Right kidney (tissue), 9 donors: ENCODE measurements at places on chromosomes 16 and 17.

DNA sequence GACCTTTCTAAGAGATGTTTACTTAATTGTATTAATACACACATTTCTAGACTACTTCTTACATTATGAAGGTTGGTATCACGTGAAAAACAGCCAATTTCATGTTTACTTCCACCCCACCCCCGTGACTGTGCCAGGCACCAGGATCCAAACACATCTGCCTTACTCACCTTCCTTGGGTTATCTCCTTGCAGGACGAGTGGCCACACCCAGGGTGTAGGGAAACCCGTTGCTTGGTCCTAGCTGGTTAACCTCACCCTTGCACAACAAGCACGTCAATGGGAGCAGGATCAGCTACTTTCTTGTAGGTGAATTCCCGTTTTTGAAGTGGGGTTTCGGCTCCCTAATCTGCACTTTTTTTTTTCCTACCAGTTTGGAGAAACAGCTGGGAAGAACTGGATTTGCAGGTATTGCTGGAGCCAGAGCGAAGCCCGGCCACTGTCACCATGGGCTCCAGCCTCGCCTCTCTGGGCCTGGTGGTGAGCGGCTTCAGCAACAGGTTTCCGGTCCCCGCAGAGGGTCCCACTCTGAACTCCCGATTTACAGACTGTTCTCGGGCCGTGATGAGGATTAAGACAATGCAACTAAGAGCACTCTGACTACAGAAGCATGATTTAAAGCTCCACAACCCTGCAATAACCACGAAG is 2.1 kb upstream of the UBB start:
- DNase-seq, result no peak

GRCh38 chr16:73735018-73735417 is 561.6 kb upstream of the PSMD7 start:
- DNase-seq, result no peak

DNA sequence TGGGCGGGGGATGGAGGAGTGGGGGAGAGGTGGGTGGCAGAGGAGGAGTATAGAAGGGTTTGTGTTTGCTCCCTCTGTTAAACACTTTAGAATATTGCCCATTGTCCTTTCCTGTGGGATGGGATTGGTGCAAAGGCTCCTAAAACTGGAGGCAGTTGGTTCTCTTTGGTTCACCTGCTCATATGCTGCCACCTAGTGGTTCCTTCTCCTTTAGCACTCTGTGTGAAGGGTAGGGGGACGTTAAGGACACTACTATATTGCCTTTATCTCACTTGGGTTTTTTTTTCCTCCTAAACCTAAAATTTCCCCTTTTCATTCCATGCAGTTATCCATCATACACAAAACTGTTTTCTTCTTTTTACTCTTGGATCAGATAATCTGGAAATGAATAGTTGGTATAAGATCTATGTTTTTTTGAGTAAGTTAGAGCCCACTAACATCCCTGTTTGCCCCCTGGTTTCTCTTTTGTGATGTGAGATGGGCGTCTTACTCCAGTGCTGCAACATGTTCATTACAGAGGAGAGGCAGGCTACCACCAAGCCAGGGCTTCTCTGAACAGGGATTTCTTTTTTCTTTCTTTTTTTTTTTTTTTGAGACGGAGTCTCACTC is 23.8 kb downstream of the SNX11 start:
- DNase-seq, result no peak

DNA sequence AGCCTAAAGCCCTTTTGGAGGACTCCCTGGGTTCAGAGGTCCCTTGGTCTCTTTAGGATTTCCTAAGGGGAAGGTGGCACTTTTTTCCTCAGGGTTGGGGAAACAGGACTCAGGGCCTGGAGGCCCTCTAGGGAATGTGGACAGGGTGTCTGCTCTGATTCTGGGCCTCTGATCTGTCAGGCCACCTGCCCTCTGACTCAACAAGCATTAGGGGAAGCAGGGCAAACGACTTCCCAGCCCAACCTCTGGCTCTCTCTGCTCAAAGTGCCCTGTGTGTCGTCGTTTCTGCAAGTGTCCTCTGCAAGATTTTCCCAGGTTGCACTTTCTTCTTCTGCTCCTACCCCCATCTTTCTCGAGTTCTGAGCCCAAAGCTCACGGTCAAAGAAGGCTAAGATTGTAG is 6.6 kb upstream of the IGFBP4 start:
- no peak for DNase-seq

GRCh38 chr16:57284952-57285363 is 486 bp upstream of the PLLP start:
- DNase-seq, result no peak

- DNase-seq, result no peak
Observed at GRCh38 chr17:35051183-35051578, 12.3 kb downstream of the RFFL start.
